ENCODE measurements at places on chromosomes 6 and 20.

DNA sequence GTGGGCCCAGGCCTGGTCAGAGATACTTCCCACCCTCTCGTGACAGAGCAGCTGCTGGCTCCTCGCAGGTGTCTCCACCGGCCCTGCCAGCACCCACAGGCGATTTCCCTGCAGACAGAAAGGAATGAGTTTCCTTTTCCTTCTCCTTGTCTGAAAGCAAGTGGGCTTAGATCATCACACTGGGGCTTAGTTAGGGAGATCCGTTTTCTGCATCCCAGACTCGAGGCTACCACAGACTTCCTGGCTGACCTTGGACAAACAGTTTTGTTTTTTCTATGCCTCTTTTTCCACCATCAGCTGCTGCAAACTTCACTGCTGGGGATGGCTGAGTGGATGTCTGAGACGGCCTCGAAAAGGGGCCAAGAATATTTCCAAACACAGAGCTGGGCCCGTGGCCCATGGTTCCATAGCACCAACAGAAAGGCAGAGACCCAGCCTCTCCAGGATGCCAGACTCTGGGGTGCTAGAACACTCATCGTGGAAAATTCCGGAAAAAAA lies 86.5 kb downstream of the BANF2 start:
- DNase-seq: no peak

- DNase-seq: peak; percentile 42
These were observed 23.5 kb downstream of the CEP250 start for GRCh38 chr20:35478804-35479472.

- no peak for DNase-seq
These were observed 125.7 kb upstream of the EDN1 start for GRCh38 chr6:12164508-12164770.

- no peak for DNase-seq
These were observed 222.6 kb downstream of the FOXC1 start for GRCh38 chr6:1832358-1832757.

- DNase-seq: no peak
These were observed 12.4 kb downstream of the WFDC3 start for GRCh38 chr20:45779011-45779915.

DNA sequence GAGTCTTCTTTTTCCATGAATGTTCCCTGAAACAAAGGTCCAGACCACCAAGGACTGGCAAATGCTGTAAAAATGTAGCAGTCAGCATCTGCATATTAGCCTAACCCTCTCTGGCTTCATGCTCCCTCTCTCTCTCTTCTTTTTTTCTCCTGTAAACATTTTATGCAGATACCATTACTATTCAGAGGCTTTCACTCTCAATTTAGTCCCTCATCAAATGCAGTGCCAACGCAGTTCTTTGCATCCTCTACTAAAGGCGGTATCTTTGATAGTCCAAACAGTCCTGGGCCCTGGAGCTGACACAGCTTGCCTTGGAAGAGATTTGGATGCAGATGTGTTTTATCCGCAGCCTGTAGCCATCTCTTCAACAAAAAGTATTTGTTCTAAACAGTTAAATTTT lies 167.1 kb upstream of the MMS22L start:
- DNase-seq: no peak

- DNase-seq: no peak
These were observed 23.7 kb downstream of the BACH2 start for GRCh38 chr6:90272895-90273294.

GRCh38 chr6:1739680-1740079 lies 130.0 kb downstream of the FOXC1 start:
- DNase-seq: no peak

DNA sequence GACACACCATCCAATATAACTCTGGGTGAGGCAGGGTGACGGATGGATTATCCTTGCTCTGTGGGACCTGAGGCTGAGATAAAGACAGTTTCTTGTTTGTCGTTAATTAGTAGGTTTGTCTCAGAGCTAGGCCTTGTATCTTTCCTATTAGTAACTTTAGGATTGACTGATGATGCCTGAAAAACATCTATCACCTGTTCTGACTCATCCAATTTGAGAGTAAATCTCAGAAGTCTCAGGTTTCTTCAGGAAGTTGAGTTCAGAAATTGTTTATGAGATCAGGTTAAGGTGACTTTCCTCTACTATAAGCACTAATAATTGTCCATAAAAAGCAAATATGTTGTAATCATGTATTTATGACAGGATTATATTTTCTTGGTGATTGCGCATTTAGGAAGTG lies 129.5 kb upstream of the SUPT3H start:
- DNase-seq: no peak

GRCh38 chr6:158584236-158584651 lies 24.4 kb downstream of the TMEM181 start:
- DNase-seq: no peak

- DNase-seq: no peak
These were observed 10.6 kb upstream of the RBBP8NL start for GRCh38 chr20:62437927-62438326.

- DNase-seq: no peak
These were observed 116.5 kb upstream of the LAMP5 start for GRCh38 chr20:9397928-9398327.

DNA sequence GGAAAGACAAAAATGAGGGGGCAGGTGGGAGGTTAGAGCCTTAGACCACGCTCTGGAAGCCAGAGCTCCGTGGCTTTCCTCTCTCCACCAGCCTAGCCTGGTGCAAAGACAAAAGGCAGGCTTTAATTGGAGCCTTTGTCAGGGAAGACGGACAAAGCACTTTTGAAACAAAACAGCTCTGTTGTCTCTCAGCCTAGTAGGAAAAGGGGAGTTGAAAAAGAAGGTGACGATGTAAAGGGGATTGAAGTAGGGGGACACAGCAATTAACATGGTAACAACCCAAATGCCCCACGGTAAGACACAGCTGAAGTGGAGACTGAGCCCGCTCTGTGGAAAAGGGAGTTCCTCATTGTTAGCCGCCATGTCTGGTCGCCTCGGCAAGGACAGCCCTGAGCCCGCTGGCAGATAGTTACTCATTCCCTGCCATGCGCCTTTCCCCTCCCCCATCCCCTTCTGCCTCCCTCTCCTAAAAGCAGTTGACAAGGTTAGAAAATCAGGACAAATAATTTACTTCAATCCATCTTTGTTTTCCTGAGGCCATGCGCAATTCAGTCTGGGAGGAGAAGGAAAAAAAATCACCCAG lies 93.0 kb downstream of the TCP11 start:
- DNase-seq: no peak

- no peak for DNase-seq
These were observed 591.4 kb downstream of the CD109 start for GRCh38 chr6:74287441-74287840.

GRCh38 chr6:4977468-4977867 lies 26.4 kb downstream of the RPP40 start:
- DNase-seq: no peak

- DNase-seq: no peak
These were observed 258.8 kb downstream of the ARHGAP18 start for GRCh38 chr6:129451187-129451586.

GRCh38 chr6:7933794-7934193 lies 23.2 kb upstream of the TXNDC5 start:
- DNase-seq: no peak

GRCh38 chr6:159002432-159003155 lies 2.6 kb upstream of the RSPH3 start:
- DNase-seq: no peak

DNA sequence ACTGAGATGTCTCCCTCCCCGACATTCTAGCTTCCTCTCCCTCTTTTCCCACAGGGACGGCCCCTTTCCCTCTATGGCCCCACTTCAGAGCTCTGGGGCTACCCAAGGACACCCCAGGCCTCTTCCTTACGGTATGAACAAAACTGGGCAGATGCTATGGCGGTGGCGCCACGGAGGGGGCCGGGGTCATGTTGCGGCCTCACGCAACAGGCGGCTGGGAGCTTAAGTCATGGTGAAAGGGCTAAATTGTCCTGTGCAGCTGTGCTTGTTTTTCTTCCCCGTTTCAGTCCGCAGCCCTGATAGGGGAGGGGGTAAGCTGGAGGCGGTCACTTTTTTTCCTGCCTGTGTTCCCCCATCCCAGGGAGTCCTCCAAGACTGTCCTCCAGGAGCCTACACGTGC lies 17.6 kb upstream of the KIAA1755 start:
- DNase-seq: no peak

GRCh38 chr6:33621711-33622388 lies 728 bp downstream of the ITPR3 start:
- no peak for DNase-seq

GRCh38 chr20:34536798-34537394 lies 20.7 kb downstream of the DYNLRB1 start:
- peak; percentile 60 for DNase-seq

GRCh38 chr6:2859185-2859700 lies 17.6 kb upstream of the SERPINB1 start:
- no peak for DNase-seq

- DNase-seq: no peak
These were observed 121.4 kb upstream of the LY86 start for GRCh38 chr6:6466967-6467761.

DNA sequence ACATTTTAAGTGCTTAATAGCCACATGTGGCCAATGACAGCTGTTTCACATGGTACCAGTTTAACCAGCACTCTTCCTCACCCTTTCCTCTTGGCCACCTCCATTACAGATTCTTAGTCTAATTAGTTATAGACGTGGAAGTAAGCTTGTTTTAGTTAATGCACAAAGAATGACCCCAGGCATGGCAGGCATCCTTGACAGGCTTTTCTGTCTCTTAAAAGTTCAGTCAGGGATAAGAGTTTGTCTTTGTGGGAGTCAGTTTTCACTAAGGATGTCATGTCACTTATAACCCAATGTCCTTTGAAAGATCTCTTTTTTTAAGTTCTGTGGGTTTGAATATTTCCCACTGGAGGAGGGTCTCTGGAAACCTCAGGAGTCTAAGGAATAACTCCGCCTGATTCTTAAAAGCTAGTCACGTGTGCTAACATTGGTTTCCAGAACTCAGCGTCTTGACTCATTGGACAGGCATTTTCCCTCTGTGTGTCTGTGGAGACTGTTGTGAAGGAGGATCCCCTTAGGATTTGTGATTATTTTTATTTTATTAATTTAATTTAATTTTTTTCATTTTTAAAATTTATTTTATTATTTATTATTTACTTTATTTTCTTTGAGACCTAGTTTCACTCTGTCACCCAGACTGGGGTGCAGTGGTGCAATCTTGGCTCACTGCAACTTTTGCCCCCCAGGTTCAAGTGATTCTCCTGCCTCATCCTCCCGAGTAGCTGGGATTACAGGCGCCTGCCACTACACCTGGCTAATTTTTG lies 171.4 kb downstream of the ZFAND3 start:
- no peak for DNase-seq

GRCh38 chr6:56356426-56356825 lies 109.0 kb upstream of the COL21A1 start:
- no peak for DNase-seq

GRCh38 chr6:137358273-137358672 lies 135.9 kb downstream of the OLIG3 start:
- no peak for DNase-seq

DNA sequence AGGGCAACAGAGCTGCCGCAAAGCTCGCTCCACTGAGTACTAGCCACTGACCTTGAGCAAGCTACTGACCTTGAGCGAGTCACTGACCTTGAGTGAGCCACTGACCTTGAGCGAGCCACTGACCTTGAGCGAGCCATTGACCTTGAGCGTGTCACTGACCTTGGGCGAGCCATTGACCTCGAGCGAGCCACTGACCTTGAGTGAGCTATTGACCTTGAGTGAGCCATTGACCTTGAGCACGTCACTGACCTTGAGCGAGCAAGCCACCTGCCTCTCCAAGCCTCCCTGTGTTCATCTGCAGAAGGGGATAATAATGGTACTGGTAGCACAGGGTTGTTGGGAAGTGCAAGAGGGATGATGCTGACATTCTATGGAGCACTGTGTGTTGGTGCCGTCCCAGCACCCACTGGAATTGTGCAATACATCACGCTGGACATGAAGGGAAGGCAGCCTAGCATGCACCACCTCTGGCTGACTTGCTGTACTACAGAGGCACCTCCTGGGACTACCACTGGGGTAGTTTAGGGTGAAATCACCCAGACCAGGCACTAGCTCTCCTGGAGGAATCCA lies 60.2 kb downstream of the CTCFL start:
- DNase-seq: peak; percentile 40

DNA sequence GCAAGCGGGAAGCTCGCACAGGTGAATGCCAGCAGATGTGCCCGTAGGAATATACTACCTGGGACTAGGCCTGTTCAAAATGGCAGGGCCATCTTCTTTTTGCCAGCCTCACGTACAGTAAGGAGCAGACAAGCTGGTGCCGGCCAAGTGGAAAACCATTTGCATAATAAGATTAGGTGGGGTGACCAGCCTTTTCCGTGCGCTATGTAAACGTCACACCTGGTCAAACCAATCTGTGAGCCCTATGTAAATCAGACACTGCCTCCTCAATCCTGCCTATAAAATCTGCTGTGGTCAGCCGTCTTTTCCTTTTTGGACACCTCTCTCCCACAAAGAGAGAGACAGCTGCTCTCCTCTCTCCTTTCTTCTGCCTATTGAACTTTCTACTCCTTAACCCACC lies 60.8 kb upstream of the TMEM30A start:
- DNase-seq: peak; percentile 81

GRCh38 chr6:90294008-90294511 lies 2.6 kb downstream of the BACH2 start:
- no peak for DNase-seq

DNA sequence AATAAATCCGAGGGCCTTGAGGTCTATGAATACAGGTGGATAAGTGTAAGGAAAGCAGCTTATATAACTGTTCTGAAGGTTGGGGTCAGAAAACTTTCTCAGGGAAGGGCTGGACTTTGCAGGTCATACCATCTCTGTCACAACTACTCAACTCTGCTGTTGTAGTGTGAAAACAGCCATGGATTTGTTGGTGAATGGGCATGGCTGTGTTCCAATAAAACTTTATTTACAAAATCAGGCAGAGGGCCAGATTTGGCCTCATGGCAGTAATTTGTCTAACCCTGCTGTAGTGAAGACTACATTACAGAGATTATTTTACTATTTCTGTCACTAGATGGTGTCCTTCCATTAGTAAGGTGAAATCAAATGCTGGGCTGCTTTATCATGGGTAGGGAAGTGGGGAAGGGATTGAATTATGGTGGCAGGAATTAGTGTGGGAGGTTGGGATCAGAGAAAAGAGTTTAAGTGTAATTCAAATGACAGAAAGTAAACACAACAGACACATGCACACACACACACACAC lies 409.6 kb upstream of the CHD6 start:
- no peak for DNase-seq

DNA sequence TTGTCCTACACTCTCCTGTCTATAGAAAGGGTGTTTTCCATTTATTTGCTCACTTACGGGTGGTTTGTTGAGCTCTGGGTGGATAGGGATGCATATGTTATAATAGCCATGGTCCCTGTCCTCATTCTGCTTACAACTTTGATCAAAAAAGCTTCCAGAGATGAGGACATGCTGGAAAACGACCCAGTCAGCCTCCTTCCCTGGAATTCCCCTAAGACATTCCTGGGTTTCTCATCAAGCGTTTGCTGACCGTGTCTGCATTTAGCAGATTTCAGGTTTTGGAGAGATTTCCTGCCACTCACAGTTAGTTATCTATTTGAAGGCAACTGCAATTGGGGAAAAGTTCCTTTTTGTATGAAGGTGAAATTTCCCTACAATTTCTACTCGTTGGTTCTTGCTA lies 152.8 kb upstream of the AFDN start:
- DNase-seq: no peak

- DNase-seq: no peak
These were observed 480.7 kb downstream of the RFPL4B start for GRCh38 chr6:112827793-112828192.

- peak; percentile 69 for DNase-seq
These were observed 49.7 kb upstream of the IL20RA start for GRCh38 chr6:137094411-137095008.
